Colonic mucosa (tissue), 4 donors: ENCODE measurements at places on chromosomes 7 and 10. TPM values are rescaled to one million over a fixed set of nuclear protein-coding genes. Genes with fewer than 3 reads are reported as not detected.

The TRIM50 gene
- total RNA-seq = not detected

The R3HCC1L gene
- 16.8 TPM for total RNA-seq

The FANK1 gene
- total RNA-seq = 5.8 TPM

The PDZD8 gene
- total RNA-seq = 68.5 TPM

The SLC18A3 gene
- not detected for total RNA-seq

The DGKB gene
- 0.25 TPM for total RNA-seq

The ZNF679 gene
- total RNA-seq = not detected

The FAM241B gene
- total RNA-seq = 4.5 TPM

The AIFM2 gene
- 25.7 TPM for total RNA-seq

The STEAP1 gene
- 19.2 TPM for total RNA-seq

The STMP1 gene
- 27.4 TPM for total RNA-seq

The NPTX2 gene
- 1.6 TPM for total RNA-seq

The ABCB1 gene
- 22.2 TPM for total RNA-seq

The PTF1A gene
- not detected for total RNA-seq

The IFRD1 gene
- 35.9 TPM for total RNA-seq

The TRPV5 gene
- total RNA-seq = not detected

The SPDYE8 gene
- total RNA-seq = not detected

The ELN gene
- total RNA-seq = 6.9 TPM

The KAZALD1 gene
- 11.5 TPM for total RNA-seq

The HOGA1 gene
- total RNA-seq = not detected

The RASSF4 gene
- 13.1 TPM for total RNA-seq

The GIMAP8 gene
- 3.4 TPM for total RNA-seq

The LAMB1 gene
- total RNA-seq = 96.7 TPM
